CD8-positive, alpha-beta memory T cell (primary cell): ENCODE measurements at places on chromosomes 6 and 20. TPM values are rescaled to one million over a fixed set of nuclear protein-coding genes. Genes with fewer than 3 reads are reported as not detected.
A peak's percentile ranks its signal among the peaks of the same experiment; 100 is the strongest.

Gene HLA-E
- polyA plus RNA-seq = 2,881 TPM

Gene NR2E1
- polyA plus RNA-seq = not detected

Gene SMOC2
- polyA plus RNA-seq = not detected

Gene NDUFAF5
- polyA plus RNA-seq = 9.4 TPM

Gene KIF6
- 0.22 TPM for polyA plus RNA-seq

Gene NHSL1
- polyA plus RNA-seq = not detected

Gene THBD
- not detected for polyA plus RNA-seq

Gene NXT1
- polyA plus RNA-seq = 65.0 TPM

Gene UNC5CL
- polyA plus RNA-seq = 0.40 TPM

Gene HCK
- polyA plus RNA-seq = not detected

DNA sequence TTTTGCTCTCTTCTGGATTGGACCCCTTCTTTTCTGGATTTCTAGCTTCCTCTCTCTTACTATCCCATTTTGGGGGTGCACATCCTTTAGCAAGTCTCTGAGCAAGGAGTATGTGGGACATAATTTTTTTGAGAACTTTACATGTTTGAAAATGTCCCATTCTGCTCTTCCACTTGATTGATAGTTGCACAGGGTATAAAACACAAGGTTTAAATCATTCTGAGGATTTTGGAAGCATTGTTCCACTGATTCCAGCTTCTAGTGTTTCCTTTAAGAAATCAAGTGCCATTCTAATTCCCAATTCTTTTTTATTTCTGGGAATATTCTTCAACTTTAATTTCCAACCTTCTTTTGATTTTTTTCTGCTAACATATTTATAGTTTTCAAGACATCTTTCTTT, 60.7 kb downstream of the APCDD1L start:
- H3K4me1 ChIP-seq = no peaks in the 10 kb centered on the region
- no peak overlapping the region for H3K27ac ChIP-seq
- H3K4me3 ChIP-seq = no peak overlapping the region
- no peak for DNase-seq
- no peaks in the 10 kb centered on the region for H3K36me3 ChIP-seq
- no peaks in the 10 kb centered on the region for H3K27me3 ChIP-seq

GRCh38 chr6:143842461-143842901, 657 bp upstream of the LTV1 start:
- peak overlapping the region; percentile 95 for H3K4me3 ChIP-seq
- H3K27me3 ChIP-seq = no peaks in the 10 kb centered on the region
- H3K36me3 ChIP-seq = peaks cover 27% of the 10 kb centered on the region
- no peak for DNase-seq

GRCh38 chr6:24882835-24883555, 52.8 kb downstream of the RIPOR2 start:
- no peak overlapping the region for H3K4me3 ChIP-seq
- H3K27me3 ChIP-seq = no peaks in the 10 kb centered on the region
- peaks cover 18% of the 10 kb centered on the region for H3K36me3 ChIP-seq
- no peak for DNase-seq

DNA sequence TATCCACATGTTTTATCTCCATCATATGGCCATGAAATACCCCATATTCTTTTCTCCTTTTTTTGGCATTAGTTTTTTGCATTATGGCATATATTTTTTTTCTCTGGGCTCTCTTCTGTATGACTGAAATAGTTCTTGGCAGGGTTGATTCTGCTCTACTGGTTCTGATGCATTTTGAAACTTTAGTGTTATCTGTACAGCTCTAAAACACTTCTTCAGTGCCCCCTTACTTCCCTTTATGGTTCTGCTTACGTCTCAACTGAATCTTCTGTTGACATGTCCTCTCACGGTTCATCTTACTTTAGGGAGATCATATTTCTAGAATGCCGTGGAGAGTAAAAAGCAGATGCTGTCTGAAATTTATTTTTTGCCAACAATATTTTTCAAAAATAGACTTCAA, 23.2 kb upstream of the TXNDC5 start:
- H3K4me3 ChIP-seq = no peak overlapping the region
- no peaks in the 10 kb centered on the region for H3K36me3 ChIP-seq
- DNase-seq = no peak
- H3K4me1 ChIP-seq = no peaks in the 10 kb centered on the region
- no peak overlapping the region for H3K27ac ChIP-seq
- no peaks in the 10 kb centered on the region for H3K27me3 ChIP-seq

DNA sequence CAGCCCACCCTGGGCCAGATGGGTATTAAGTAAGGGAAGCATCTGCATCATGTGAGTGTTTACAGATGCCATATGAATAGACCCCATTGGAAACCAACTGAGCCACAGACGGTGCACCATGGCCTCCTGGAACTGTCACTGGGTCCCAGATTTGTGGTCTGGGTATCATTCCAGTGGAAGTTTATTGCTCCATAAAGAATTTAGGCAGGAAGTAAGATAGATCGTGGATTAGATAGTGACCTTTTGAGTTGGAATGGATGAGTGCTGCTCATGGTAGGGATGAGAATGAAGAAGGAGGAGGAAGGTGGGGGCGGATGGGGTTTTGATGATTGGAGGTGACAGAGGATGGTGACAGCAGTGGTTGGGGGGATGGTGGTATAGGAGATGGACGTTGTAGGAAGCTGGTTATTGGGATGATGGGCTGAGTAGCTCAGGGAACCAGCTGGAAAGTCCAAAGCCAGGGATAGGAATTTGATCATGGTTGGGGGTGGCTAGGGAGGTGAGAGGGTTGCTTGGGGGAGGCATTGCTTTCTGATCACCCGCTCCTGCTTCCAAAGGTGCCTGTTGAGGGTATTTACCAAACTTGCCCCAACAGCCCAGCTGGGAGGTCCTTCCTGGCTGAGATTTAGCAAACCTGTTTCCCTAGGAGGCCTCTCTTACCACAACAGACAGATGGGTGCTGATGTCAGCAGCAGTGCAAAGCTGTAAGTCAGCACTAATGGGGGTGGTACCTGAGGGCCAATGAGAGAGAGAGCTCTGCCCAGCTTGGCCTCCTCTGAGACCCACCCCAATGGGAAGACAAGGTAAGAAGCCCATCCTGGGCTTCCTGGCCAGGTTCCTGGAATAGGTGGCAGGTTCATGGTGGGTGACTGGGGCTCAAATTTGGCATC, 78.0 kb downstream of the VEGFA start:
- H3K4me1 ChIP-seq = no peaks in the 10 kb centered on the region
- no peaks in the 10 kb centered on the region for H3K27me3 ChIP-seq
- H3K4me3 ChIP-seq = no peak overlapping the region
- DNase-seq = no peak
- no peaks in the 10 kb centered on the region for H3K36me3 ChIP-seq

DNA sequence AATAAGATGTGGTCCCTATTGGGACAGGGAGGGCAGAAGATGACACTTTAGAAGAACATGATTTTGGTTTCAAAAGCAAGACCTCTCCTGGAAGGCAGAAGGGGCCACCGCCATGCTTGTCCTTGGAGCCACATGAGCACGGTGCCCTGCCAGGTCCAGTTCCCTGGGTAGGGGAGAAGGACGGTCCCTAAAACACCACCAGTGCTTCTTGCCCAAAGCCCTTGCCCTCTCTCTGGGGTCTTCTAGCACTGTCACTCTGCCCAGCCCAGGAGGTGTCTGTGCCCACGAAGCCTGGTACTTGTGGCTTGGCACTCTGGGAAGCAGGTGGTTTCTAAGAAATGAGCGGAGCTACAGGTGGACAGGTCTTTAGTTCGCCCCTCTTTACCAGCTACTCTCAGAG, 46.0 kb downstream of the PLCG1 start:
- no peak overlapping the region for H3K27ac ChIP-seq
- no peaks in the 10 kb centered on the region for H3K36me3 ChIP-seq
- H3K4me3 ChIP-seq = no peak overlapping the region
- H3K27me3 ChIP-seq = no peaks in the 10 kb centered on the region

DNA sequence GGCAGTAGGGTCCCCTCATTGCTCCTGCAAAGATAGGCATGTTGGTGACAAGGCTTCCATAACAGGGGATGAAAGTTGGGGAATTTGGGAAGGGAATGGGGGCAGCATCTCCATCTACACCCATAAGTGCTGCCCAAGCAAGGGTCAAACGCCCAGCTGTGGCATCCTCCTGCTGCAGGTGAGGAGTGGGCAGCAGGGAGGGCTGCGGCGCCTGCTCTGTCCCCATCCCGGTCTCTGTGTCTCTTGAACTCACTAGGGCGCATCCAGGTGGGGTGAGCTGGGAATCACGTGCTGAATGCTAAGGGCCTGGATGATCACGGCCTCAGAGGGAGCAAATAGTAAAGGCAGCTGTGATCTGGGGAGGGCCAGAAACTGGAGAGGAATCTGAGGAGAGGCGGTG, 9.1 kb downstream of the MICA start:
- no peak overlapping the region for H3K27ac ChIP-seq
- H3K4me1 ChIP-seq = peaks cover 11% of the 10 kb centered on the region
- peaks cover 27% of the 10 kb centered on the region for H3K36me3 ChIP-seq
- no peak overlapping the region for H3K4me3 ChIP-seq
- DNase-seq = no peak

DNA sequence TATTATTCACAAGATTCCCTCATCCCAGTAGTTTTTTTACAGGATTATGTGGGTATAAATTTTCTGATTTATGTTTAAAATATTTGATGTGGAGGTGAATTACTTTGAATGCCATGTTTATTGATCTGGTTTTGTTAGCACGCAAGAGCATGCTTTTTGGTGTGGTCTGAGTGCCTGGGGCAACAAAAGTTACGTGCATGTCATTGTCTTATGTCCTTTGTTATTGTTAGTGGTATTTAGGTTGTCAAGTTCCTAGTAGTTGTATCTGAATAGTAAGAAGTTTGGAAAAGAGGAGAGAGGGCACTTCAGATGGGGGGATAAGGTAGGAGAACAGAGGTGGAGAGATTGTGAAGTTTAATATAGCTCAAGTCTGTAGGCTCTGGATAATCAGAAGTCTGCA, 95.0 kb downstream of the ATRN start:
- no peak overlapping the region for H3K27ac ChIP-seq
- no peak overlapping the region for H3K4me3 ChIP-seq
- no peaks in the 10 kb centered on the region for H3K27me3 ChIP-seq

- no peaks in the 10 kb centered on the region for H3K36me3 ChIP-seq
- H3K27me3 ChIP-seq = no peaks in the 10 kb centered on the region
- no peaks in the 10 kb centered on the region for H3K4me1 ChIP-seq
- H3K27ac ChIP-seq = no peak overlapping the region
- no peak overlapping the region for H3K4me3 ChIP-seq
- no peak for DNase-seq
Measured at GRCh38 chr20:15045246-15045645, 707.8 kb upstream of the FLRT3 start.

- no peaks in the 10 kb centered on the region for H3K36me3 ChIP-seq
- H3K27ac ChIP-seq = no peak overlapping the region
- no peak overlapping the region for H3K4me3 ChIP-seq
Measured at GRCh38 chr6:2803731-2804429, 37.8 kb downstream of the SERPINB1 start.

DNA sequence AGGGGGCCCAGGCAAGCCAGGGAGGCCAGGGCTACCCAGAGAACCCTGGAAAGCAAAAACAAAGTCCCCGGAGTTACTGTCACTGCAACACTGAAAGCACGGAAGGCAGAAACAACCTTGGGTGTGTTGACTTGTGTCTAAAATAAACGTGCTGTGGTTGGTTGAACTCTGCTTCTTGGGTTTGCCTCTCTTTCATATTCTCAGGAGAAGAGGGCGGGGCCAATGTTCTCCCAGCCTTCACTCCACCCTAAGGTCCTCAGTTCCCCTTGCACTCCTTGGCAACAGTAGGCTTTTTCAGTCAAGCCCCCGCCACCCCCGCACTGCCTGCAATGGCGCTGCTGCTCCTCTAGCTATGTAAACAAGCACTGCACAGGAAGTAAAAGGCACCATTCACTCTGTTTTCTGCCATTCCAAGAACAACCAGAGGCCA, 60.9 kb downstream of the COL9A1 start:
- no peak overlapping the region for H3K4me3 ChIP-seq
- no peaks in the 10 kb centered on the region for H3K4me1 ChIP-seq
- no peaks in the 10 kb centered on the region for H3K27me3 ChIP-seq
- DNase-seq = no peak
- H3K27ac ChIP-seq = no peak overlapping the region

DNA sequence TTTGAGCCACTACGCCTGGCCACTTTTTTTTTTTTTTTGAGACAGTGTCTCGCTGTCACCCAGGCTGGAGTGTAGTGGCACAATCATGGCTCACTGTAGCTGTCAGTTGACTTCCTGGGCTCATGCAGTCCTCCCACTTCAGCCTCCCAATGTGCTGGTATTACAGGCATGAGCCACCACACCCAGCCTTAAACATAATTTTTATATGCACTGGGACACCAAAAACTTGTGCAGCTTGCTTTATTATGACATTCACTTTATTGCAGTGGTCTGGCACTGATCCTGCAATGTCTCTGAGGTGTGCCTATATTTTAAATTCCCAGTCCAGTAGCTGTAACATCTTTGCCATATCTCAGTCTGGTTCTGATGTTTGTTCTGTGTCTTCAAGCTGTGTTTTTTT, 34.7 kb downstream of the KAT14 start:
- H3K27ac ChIP-seq = no peak overlapping the region
- H3K4me1 ChIP-seq = no peaks in the 10 kb centered on the region
- H3K36me3 ChIP-seq = peaks cover 14% of the 10 kb centered on the region
- no peaks in the 10 kb centered on the region for H3K27me3 ChIP-seq

DNA sequence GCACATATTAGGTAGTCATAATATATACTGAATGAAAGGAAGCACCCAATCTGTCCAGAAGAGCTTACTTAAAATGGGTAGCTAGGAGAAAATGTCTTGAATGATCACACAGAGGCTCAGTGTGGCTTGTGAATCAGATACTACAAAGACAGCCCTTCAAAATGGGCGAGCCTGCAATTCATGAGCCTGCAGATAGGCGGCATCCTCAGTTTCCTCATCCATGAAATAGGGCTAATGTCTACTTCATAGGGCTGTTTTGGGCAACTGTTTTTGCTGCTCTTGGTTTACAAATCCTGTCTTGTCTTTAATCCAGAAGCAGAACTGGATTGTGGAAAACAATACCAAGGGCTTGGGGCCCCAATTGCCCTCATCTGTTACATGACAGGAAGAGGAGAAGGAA, 129.3 kb upstream of the KCNK16 start:
- H3K4me1 ChIP-seq = no peaks in the 10 kb centered on the region
- H3K4me3 ChIP-seq = no peak overlapping the region
- H3K27me3 ChIP-seq = no peaks in the 10 kb centered on the region
- no peak for DNase-seq
- H3K27ac ChIP-seq = no peak overlapping the region

DNA sequence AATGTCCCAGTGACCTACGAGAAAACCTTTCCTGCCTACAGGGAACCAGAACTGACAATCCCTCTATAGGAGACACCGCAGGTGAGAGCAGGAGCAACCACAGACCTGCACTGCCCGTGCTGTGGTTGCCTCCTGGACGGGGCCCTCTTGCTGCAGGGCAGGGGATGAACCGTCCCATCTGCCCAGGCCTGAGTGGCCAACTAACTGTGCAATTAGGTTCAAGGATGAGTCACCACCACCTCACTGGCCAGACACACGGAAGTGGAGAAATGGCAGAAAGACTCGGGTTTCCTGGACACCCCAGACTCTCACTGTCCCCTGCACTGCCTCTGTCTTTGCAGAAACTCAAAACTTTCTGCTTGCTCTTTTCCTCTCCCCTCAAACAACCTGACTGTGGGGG, 13.8 kb upstream of the HLA-G start:
- H3K27ac ChIP-seq = no peak overlapping the region
- H3K36me3 ChIP-seq = no peaks in the 10 kb centered on the region
- H3K4me3 ChIP-seq = no peak overlapping the region
- no peaks in the 10 kb centered on the region for H3K27me3 ChIP-seq
- no peak for DNase-seq

- no peaks in the 10 kb centered on the region for H3K27me3 ChIP-seq
- no peak overlapping the region for H3K4me3 ChIP-seq
- H3K36me3 ChIP-seq = no peaks in the 10 kb centered on the region
- no peak overlapping the region for H3K27ac ChIP-seq
Measured at GRCh38 chr20:58169450-58169849, 59.0 kb downstream of the ANKRD60 start.
